ENCODE measurements at places on chromosomes 11 and 22.

- no peak for DNase-seq
These were observed 27.9 kb downstream of the GRAP2 start for GRCh38 chr22:39928536-39929520.

DNA sequence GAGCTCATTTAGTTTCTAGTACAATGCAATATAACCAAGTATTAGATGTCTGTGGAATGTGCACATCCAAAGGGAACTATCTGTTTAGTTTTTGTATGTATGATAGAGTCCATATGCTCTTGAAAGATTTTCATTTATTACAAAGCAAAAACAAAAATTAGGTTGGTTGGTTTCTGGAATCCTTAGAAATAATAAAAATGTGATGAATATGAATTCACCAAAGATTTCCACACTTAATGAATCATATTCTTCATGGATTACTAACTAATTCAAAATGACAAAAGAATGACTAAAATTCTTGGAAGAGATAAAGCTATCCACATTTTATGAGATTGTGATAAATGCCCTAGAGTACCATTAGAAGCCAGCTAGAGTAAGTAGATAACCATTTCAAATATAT is 261.1 kb downstream of the SBF2 start:
- DNase-seq, result no peak

GRCh38 chr22:20576445-20576816 is 69.0 kb downstream of the MED15 start:
- DNase-seq, result no peak

DNA sequence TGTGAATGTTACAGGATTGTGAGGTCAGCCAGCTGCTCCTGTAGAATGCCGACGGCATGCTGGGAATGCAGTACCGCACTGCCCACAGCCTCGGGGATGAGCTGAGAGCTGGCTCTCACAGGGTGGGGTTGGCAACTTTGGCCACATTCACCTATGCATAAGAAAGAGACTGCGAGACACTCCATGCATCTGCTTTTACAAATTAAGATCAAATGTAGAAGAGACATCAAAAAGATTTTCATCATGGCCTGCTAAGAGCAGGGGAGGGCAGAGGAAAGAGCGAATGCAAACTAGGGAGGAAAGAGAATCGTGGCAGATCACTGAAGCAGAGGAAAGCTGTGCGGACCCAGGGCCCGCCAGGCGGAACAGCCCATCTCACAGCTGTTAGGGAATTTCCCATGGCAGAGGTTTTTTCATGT is 49.8 kb upstream of the SPATA19 start:
- DNase-seq, result no peak

DNA sequence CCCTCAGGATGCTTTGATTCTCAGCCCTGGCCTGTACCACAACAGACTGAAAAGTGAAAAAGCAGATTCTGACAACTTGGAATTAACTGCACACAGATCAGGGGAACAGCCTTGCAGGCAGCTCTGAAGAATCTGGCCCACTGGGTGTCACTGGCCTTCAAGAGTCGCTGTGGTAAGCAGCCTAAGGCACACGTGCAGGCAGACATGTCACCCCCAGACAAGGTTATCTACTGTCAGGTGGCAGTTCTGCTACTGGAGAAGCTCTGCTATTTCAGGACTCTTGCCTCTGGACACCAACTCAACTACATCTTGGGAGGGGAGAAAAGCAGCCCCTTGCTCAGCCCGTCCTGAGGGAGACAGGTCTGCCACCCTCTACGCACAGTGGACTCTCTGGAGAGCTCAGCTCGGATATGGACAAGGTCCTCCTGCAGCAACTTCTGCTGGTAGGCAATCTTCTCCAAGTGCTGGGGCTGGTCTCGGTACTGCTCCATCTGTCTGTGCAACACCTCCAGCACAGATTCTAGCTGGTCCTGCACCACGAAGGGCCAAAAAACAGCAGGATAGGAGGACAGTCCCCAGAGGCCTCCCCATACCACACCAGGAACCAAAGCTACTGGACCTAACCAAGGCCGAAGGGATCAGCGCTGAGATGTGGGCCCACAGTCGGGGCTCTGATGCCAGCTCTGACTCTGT is 63.0 kb downstream of the C11orf58 start:
- no peak for DNase-seq

DNA sequence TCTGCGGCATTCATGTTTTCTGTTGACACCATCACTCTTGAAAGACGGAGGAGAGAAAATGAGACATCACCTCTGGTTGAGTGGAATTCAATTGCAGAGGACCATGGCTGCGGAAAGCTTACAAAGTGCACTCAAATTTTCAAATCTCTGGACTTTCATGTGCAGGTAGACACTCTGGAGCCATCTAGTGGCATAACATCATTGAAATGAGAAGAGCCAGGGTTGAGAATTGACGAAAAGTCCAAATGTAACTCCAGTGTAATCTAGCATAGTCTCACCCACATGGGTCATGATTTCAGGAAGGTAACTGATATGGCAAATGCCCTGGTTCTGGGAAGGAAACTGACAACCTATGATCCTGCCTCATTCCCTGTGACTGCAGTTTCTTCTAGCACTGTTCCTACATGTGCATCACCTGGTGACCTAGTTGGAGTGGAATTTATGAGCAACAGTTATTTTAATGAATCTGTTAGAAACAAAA is 687.8 kb downstream of the KCNA4 start:
- peak; percentile 7 for DNase-seq

DNA sequence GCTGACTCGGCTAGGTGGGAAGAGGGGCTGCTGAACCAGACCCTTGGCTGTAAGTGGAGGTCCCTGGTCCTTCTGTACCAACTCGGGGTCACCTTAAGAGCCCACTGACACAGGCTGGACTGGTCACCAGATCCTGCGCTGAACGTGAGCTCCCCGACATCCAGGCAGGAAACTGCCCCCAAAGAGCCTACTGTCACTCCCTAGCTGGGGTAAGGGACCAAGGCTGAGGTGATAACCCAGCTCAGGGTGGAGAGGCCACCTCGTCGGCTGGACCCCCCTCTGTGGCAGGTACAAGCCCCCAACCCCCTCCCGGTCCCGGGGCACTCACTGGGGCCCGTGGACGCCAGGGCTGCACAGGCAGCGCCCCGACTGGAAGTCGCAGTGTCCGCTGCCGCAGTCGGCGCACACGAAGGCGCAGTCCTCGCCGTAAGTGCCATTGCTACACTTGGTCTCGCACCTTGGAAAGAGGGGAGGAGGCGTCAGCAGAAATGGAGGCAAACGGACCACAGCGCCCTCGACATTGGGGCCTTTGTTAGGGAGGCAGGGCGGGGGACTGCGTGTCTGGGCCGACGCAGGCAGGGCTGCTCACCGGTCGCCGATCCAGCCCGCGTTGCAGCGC is 7.4 kb downstream of the SCARF2 start:
- DNase-seq, result no peak

DNA sequence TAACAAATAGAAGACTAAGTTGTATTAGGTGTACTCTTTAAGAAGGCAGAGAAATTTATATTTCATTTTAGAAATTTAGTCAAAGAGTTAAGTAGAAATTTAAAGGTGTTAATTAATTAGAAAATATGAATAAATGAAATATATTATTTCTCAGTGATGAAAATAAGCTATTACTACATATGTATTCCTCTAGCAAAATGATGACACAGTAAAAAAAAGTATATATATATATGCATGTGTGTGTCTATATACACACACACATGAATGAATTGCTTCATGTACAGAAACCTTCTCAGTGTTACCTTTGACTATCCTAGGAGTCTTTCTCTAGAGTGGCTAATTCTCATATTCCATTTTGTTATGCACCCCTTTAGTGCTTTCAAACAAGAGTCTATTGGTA is 7.7 kb downstream of the RNF141 start:
- DNase-seq, result no peak

GRCh38 chr11:122232985-122233384 is 117.0 kb upstream of the BLID start:
- DNase-seq, result no peak

- DNase-seq, result no peak
These were observed 520.2 kb downstream of the BRD1 start for GRCh38 chr22:49307481-49307830.

DNA sequence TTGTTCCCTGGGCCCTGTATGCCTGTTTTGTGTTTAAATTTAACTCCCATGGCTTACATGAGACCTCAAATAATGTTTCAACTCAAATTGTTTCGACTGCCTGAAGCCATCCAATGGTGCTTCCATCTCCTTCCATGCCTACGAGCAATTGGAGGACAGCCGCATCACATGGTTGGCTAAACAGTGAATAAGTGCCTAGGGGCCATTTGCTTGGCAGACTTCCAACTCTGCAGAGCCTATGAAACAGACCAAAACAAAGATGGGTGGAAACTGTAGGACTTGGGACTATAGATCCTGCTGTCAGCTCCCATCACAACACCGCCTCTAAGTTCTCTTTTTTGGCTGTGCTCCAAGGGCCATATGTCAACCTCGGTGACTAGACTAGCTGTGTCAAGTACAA is 84.1 kb downstream of the PARVA start:
- peak; percentile 71 for DNase-seq

GRCh38 chr11:70075836-70076235 is 2.3 kb upstream of the ANO1 start:
- no peak for DNase-seq

DNA sequence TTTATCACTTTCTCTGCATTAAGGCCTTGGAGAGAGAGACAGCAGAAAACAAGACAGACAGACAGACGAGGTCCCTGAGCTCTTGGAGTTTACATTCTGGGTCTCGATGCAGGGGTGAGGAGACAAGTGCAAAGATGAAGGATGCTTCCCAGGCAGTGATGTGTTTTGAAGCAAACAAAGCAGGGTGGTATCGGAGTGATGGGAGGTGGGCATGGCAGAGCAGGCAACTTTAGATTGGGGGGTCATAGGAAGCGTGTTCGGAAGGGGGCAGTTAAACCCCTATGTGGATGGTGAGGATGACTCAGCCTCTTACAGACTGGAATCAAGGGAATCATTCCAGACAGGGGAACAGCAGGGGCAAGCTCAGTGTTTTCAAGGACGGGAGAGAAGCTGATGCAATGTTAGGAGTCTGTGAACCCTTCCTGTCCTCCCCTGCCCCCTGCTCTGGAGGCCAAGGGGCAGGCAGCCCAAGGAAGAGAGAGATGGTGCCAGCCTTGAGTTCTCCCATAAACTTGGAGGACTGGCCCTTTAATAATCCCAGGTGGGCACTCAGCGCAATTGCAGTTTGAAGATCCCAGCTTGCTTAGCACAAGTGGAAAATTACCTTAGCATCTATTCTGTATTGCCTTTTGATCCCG is 180.2 kb downstream of the CHST1 start:
- DNase-seq, result no peak

- no peak for DNase-seq
These were observed 7.8 kb downstream of the PRG3 start for GRCh38 chr11:57373146-57373545.

DNA sequence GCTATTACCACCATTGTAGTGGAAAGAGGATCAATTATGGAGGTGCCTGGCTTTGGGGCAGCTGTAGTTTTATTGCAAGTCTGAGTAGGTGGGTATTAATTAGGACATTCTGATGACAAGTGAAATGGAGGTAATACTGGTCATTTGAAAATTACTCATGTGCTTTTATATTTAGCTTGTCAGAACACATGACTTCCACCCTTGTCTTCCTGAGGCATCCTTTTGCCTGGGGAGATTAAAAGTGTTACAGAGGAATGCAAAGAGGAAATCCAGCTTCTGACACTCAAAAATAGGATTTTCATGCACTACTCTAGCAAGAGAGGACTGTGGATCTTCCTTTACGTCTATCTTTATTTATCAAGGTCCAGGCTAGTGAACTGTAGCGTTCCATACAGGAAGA is 44.7 kb upstream of the CAPRIN1 start:
- no peak for DNase-seq

DNA sequence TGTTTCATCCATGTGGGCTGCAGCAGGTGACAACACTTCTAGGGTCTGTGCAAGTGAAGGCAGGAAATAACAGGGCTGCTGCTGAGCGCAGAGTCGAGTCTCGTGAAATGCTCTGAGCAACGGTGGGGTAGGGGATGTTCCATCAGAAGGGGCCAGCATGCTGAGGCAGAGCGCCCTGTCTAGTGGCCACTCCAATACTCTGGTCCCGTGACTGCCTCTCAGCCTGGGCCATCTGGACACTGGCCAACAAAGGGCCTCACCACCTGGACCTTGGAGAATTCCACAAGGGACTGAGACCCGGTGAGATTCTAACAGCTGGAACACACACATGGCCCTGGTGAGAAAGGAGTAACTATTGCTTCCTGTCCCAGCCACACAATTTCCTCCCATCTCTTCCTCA is 375.7 kb downstream of the SHANK2 start:
- DNase-seq, result no peak

- DNase-seq, result no peak
These were observed 21.2 kb upstream of the NDUFC2 start for GRCh38 chr11:78100676-78101472.

GRCh38 chr11:102611291-102611690 is 13.8 kb downstream of the MMP20 start:
- DNase-seq, result no peak

GRCh38 chr22:22151308-22151707 is 93.3 kb upstream of the VPREB1 start:
- no peak for DNase-seq

DNA sequence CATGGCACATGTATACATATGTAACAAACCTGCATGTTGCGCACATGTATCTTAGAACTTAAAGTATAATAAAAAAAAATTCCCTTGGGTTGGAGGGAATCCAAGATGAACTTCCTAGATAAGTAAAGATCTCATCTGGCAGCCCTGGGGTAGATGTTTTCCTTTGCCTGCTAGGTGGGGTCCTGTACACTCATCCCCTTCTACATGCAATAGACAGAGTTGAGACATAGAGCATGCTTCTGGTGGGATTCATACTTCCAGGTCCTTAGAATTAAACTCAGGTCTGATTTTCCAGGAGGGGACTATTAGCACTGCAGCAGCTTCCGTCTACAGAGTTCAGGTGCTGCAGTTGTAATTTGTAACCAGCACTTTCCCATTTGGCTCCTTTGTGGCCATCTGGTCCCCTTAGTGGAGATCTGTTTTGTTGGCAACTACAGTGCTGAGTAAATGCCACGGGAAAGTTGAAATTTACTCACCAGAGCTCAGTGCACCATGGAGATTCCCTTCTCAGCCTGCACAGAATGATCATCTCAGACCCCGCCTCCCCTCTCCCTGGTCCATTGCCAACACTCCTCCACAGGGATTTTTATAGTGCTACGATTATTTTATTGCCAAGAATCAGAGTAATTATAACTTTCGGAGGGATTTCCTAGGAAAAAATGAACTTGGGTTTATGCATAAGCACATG is 220.1 kb upstream of the E2F8 start:
- DNase-seq, result no peak

DNA sequence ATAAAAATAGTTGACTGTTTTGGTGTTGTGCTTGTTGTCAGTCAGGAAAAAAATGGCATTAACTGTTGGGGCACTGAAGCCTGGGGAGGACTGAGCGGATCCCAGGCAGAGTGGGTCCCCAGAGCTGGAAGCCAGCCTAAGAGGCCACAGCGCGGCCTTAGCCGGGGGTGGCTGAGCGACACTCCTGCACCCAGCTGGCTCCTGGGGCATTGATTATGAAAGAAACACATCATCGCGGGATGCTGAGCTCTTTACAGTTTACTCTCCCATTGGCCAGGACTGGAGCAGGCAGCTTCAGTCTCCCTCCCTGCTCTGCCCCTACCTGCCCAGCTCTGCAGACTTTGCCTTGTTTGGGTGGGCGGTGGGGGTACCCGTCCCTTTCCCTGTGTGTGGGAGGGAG is 121.5 kb downstream of the ST3GAL4 start:
- no peak for DNase-seq
